ENCODE measurements at places on chromosomes 6 and 20.
A peak's percentile ranks its signal among the peaks of the same experiment; 100 is the strongest.

DNA sequence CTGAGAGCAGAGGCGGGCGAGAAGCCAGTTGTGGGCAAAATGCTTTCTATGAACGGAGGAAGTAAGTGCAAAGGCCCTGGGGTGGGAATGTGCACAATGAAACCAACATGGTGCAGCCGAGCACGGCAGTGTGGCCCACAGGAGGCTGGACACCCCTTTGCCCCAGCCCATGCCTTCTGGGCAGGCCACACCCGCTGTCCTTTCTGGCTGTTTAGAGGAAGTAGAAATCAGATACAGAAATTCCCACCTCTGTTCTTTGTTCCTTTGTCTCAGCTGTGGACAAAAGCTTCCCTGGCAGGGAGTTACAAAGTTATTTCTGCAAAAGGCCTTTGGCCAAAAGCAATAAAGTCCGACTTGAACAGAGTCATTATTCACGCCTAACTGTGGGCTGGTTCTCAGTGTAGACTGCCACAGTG, 11.9 kb downstream of the SULF2 start:
- no peak for DNase-seq

DNA sequence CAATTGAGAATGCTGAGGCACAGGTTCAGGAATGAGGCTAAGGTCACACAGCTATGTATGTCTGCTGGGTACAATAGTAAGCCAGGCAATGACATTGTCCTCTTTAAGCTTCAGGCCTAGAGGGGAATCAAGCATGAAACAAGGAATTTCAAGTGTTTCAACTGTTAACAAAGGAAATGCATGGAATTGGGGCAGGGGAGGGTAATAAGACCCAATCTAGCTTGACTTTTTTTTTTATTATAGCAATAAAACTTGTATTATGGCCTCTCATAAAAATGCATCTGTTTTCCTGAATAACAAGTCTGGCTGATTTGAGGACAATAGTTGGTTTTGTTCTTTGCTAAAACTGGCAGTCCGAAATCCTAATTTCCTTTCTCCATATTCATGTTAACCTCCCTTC, 336.7 kb downstream of the CBLN4 start:
- no peak for DNase-seq

DNA sequence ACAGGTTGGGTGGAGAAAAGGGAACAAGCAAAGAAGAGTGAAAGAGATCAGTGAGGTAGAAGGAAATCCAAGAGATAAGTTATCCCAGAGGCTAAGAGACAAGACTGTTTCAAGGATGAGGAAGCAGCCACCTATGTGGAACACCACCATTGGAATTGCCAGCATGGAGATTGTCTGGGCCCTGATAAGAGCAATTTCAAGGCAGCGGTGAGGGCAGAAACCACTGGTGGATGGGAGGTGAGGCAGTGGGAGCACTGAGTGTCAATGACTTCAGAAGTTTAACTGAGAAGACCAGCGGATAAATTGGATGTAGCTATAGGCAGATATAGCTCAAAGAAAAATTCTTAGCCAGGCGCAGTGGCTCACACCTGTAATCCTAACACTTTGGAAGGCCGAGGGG, 56.7 kb downstream of the SNX5 start:
- DNase-seq, result no peak

DNA sequence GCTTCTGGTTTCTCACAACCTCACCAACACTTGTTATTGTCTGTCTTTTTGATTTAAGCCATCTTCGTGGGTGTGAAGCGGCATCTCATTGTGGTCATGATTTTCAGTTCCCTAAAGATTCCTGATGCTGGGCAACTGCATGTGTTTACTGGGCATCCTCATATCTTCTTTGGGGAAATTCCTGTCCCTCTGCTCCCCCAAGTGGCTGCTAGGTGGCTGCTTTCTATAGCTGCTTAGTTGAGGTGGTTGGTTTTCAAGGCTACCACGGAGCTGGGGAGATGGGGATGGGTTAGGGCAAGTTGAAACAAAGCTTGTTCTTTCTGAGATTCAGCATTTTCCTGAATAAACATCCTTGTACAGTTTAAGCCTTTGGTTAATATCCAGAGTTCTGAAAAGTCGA, 403.9 kb upstream of the SULF2 start:
- DNase-seq, result no peak

- no peak for DNase-seq
Observed at GRCh38 chr6:156413154-156413553, 364.0 kb upstream of the ARID1B start.

DNA sequence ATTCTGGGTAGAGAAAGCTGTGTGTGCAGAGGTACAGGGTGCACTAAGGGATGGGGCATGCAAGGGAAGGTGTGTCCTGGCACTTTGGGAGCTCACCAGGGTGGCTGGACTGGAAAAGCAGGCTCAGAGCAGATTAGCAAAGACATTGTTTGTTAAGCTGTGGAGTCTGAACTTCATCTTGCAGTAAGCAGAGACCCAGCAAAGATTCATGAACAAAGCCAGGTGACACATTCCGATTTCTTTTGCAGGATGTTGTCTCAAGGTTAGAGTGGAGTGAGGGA, 28.8 kb downstream of the DUSP22 start:
- no peak for DNase-seq

DNA sequence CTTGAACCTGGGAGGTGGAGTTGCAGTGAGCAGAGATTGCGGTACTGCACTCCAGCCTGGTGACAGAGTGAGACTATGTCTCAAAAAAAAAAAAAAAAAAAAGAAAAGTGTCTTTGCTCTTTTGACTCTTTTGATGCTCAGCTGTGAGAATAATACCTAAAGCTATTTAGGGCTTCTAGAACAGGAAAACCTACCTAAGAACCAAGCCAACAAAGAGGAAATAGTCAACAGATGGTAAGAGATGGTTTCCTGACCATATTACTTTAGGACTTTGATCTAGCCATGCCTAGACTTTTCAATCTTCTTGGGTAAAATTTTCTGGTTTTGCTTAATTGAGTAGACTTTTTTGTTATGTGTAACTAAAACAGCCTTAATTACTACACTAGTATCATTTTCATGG, 508.1 kb downstream of the EPHA7 start:
- DNase-seq, result no peak

GRCh38 chr6:131979515-131980337, 28.6 kb upstream of the CCN2 start:
- no peak for DNase-seq

DNA sequence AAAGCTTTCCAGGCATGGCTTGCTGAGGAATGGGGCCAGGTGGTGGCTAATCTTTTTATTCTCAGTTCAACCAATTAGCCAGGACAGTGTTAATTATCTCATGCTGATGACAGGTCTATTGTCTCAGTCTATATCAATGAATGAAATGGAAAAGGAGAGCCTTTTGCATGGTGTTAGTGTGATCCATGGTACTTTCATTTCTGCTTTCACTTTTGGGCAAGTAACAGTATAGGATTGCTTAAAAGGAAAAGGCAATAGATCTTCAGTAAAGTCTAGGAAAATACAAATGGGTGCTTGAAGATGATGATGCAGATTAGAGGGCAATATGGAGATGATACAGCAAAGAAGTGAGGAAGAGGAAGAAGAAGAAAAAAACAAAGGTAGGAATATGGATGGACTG, 430.3 kb downstream of the TFAP2A start:
- no peak for DNase-seq

DNA sequence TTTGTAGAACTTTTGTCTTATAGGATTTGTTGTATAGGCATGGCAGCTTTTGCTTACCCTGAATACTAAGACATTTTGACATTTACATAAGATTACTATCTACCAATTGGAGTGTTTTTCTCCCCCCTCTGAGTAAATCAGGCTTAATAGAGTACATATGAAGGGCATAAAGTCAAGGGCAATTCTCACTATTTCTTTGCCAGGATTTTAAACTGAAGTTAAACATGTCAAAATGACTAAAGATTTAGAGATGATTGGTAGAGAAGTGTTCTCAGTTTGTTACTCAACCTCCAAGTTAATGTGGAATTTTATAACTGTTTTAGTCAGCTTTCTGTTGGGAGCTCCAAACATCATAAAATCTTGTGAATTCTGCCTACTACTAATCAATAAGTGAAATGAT, 157.8 kb downstream of the CDKAL1 start:
- no peak for DNase-seq

- no peak for DNase-seq
Observed at GRCh38 chr20:24842918-24843715, 106.0 kb upstream of the CST7 start.

DNA sequence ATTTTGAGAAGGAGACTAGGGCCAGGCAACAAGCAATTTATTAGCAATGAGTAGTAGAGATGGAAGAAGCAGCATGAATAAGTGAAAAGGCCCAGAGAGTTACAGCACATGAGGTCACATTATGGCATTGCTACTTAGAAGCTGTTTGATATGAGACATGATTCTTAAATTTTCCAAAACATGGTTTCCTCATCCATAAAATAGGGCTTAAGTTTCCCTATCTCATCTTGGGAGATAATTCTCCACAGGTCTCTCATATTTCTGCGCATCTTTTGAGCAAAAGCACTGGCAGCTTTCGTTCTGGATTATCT, 656.1 kb downstream of the EPHA7 start:
- DNase-seq, result no peak

DNA sequence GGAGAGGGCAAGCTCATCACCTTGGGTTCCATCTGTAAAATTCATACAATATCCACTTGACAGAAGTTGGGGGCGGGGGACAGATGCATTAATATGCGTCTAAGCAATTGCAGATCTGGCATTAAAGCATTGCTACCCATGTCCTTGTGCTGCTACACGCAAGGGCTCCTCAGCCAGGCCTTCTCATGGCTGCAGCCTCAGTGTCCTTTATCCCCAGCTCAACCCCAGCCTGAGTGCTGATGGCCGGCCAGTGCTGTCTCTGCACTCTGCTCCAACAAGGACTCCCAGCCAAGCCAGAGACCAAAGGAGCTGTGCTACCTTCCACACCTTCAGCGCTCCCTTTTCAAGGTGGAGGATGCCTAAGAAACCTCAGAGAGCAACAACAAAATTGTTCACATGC, 188.5 kb upstream of the STXBP5 start:
- DNase-seq, result no peak

- no peak for DNase-seq
Observed at GRCh38 chr6:104325341-104326172, 534.2 kb downstream of the HACE1 start.

GRCh38 chr6:110476046-110476849, at the start of gene SLC22A16:
TSS of gene SLC22A16 (minus strand) at chr6:110476613. CDS start at chr6:110476574, 39 bp downstream.
- peak; percentile 37 for DNase-seq

DNA sequence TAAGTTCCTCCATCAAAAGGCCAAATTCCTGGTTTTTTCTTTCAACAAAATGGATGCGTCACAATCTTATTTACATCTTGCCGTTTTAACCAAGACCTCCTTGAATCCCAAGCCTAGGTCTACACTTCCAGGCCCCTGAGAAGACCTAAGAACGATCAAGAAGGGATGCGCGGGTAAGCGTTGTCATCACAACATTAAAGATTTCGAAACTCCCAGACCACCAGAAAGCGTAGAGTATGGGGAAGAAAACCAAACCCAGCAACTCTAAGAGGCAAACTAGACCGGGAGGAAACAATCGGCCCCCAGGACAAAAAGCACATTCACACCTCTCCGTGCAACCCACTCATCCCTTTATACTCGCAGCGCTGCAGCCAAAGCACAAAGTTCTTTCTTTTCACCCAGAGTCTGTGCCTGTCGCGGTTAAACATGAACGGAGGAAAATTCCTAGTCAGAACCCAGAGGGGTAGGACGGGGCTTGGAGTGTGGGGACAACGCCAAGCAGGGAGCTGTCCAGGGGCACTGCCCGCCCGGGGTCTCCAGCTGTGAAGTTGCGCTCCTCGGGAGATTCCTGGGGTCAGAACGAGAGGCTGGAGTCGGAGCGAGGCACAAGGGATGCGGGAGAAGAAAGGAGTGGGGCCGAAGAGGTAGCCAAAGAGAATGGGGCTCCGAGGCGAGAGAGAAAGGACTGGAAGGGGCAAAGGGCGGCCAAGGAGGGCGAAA, 725 bp downstream of the OSER1 start:
- DNase-seq, result no peak

DNA sequence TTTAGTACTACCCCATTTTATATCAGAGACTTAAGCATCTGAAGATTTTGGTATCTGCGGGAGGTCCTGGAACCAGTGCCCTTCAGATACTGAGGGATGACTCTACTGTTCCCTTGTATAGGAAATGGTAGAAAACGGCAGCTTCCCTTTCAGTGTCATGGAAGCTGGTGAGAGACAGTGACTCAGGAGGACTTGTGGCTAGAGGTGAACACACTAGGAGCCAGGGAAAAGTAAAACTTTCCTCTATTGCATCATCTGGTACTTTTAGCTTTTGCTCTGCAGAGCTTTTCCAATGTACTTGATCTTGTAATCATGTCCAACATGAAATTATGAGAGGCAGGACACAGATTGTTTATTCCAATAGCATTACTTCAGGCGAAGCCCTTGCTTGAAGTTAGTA, 45.0 kb downstream of the RNF144B start:
- DNase-seq, result no peak

GRCh38 chr6:68726992-68727391, 91.9 kb downstream of the ADGRB3 start:
- DNase-seq, result no peak

- no peak for DNase-seq
Observed at GRCh38 chr20:56750430-56750829, 121.3 kb downstream of the TFAP2C start.

- no peak for DNase-seq
Observed at GRCh38 chr6:129607581-129608186, 102.3 kb downstream of the ARHGAP18 start.

- DNase-seq, result no peak
Observed at GRCh38 chr6:125789167-125789566, 1.6 kb upstream of the NCOA7 start.

- DNase-seq, result no peak
Observed at GRCh38 chr20:15265581-15266309, 928.3 kb upstream of the FLRT3 start.

- DNase-seq, result peak; percentile 4
Observed at GRCh38 chr6:166907373-166907841, 48.9 kb downstream of the RNASET2 start.

- no peak for DNase-seq
Observed at GRCh38 chr6:157649311-157650260, 173.5 kb upstream of the SNX9 start.

DNA sequence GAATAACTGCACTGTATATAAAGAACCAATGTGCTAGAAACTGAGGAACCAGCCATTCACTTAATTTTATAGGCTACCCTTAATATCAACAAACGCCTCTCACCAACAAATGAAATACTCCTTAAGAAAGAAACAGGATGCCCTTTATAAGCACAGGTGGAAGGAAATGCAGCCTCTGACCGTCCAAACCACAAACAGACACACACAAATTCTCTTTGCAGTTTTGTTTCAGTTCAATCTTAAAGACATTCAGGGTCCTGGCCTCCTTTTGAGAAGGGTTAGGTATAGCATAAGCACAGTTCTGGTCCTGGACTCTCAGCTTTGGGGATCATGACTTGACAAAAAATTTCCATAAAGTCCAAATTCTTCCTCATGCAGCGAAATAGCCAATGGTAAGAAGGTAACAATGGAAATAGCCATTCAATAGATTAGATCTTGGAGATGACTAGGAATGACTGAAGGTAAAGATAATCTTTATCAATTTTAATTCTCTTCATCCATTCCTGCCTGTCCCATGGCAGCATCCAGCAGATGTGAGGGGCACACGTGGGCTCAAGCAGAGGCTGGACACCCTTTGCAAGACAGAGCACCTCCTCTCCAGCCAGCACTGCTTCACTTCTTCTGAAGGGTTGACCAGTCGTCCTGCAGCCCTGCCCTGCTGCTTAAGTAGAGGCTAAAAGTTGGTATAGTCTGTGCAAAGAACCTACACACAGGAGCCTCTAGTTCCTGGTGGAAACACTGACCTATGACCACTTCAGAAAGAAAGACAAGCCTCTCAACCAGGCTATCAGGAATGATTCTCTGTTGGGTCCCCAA, 123.9 kb downstream of the CD83 start:
- DNase-seq, result no peak
